ENCODE measurements at places on chromosomes 11 and 22. TPM values are rescaled to one million over a fixed set of nuclear protein-coding genes. Genes with fewer than 3 reads are reported as not detected.

Gene SCGB1C1
- not detected for total RNA-seq

Gene POU2AF3
- 1.0 TPM for total RNA-seq

GRCh38 chr22:25105817-25106650 lies 93.6 kb upstream of the CRYBB3 start:
- DNase-seq: no peak

DNA sequence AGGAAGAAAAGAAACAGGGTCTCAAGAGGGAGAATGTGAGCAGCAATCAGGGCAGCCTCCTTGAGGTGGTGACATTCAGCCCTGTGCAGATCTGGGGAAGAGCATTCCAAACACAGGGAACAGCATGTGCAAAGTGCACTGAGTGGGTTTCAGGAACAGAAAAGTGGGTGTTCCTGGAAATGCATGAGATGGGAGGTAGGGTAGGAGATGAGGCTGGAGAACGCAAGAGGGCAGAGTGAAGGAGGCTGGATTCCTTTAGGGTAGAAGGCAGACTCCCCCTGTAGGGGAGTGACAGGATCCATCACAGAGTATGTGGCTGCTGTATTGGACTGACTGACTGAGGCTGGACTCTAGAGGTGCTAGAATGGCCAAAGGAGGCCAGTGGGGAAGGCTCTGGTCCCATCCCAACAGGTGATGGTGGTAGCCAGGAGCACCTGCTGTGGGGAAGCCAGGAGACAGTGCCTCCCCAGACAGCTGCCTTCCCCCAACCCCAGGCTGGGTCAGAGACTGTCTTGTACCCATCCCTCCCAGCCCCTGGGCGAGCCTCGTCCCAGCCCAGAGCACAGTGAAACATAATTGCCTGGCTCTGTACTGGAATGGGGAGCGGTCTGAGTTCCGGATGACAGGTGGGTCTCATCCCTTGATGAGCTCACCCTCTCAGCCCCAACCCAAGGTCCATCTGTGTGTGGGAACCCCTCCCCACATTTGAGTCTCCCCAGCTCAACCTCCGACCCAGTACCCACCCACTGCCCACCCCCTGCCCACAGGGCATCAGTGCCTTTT lies 419.4 kb downstream of the MN1 start:
- no peak for DNase-seq

GRCh38 chr11:104879514-104880190 lies 18.6 kb downstream of the CASP12 start:
- DNase-seq: no peak

Gene CBLIF
- not detected for total RNA-seq

Gene UCP2
- total RNA-seq: 25.8 TPM

Gene LAYN
- total RNA-seq: 3.0 TPM

DNA sequence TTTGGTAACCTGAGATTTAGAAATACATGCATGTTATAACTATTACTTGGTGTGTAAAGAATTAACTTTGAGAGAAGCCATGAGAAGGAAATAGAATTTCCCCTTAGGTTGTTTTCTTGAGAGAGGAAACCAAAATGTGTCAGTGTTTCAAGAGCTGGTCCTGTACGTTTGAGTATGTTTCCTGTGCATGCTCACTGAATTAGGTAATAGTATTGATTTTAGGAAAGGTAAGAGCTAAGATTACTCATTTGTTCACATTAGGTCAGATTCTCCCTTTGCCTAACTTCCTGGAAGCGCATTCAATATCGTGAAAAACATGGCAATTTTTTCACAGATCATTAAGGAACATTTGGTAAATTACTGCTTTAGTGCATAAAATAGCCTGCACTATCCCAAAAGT lies 49.3 kb upstream of the RDX start:
- no peak for DNase-seq

- DNase-seq: no peak
These were observed 2.4 kb upstream of the MMP13 start for GRCh38 chr11:102957953-102958352.

DNA sequence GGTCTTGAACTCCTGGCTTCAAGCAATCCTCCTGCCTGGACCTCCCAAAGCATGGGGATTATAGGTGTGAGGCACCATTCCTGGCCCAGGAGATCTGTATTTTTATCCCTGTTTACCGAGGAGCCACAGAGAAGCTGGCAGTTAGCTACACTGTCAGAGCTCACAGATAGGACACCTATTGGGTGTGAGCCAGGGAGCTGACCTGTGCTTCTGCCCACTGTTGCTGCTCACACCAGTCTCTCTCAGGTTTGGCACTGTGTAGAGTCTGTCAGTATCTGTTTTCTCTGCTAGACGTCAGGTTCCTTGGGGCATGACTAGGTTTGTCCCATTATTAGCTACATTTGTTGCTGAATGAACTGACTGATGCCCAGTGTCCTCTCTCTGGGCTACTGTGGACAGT lies 17.5 kb downstream of the PPP6R2 start:
- no peak for DNase-seq

DNA sequence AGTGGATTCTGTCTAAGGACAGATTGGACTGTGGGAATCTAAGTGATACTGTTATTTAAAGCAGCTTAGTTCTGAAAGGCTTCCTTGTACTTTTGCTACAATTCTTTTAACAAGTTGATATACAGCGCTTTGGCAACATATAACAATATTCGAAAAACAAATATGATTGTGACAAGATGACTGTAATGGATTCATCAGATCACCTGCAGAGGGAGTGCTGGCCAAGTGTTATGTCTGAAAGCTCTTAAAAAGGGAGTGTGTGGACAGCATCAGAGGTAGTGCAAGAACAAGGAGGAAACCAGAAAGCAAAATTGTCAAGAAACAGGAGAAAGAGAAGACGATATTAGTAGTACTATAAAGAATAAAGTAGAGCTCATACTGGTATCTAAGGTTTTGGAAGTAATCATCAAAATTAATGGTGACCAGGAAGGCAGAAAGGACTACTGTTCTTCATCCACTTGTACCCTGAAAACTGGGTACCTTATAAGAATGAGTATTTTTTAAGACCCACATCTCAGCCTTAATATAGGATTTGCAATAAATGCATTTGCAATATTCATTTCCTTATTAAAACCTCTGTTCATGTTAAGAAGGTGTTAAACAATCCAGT lies 1112.0 kb upstream of the CCDC90B start:
- DNase-seq: no peak

DNA sequence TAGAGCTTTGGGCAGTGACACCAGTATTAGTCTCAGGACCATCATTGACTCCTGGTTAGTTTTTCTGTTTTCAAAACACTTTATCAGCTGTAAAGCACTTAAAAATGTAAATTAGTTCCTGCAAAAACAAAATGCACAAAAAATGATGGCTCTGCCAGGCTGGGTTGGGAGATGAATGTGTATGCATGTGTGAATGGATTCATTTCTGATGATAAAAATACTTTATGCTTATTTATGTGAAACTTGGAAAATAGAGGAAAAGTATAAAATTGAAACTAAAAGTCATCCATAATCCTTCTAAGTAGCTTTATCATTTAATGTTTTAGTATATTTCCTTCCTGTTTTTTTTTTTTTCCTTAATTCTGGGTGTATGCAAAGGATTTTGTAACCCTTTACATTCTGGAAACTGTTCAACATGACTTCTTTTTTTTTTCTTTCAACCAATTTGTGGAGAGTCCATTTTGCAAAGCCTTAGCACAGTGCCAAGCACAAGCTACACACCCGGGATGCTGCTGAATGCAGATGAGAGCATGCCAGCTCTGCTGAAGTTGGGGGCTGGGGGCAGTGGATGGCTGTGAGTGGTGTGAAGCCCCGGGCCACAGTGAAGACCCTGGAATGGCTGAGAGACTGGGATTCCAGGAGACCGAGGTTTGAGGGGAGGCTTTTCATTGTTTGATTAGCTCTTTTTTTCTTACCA lies 37.6 kb downstream of the PTPRJ start:
- DNase-seq: no peak
